ENCODE measurements at places on chromosomes 11 and 22. TPM values are rescaled to one million over a fixed set of nuclear protein-coding genes. Genes with fewer than 3 reads are reported as not detected.

GRCh38 chr11:115618428-115618827 lies 114.2 kb upstream of the CADM1 start:
- no peak overlapping the region for H3K4me3 ChIP-seq
- H3K4me1 ChIP-seq = no peaks in the 10 kb centered on the region
- no peak for DNase-seq

DNA sequence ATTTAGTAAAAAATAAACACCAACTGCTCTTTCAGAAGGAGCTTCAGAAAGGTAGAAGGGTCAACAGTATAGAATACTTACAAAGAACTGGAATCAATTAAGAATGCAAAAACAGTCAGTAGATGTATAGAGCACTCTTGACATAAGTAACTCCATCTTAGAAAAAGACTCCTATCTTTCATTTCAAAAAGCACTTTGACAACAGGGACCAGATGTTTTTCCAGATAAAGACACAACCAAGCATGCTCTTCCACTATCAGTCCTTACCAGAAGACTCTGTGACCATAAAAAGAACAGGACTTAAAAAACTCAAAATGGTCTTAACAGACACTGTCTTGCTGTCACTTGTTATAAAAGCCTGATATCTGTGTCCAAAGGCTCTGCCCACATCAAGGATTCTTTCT lies 5.2 kb downstream of the SLC25A17 start:
- H3K27ac ChIP-seq = no peak overlapping the region
- no peak for DNase-seq
- H3K4me1 ChIP-seq = peaks cover 12% of the 10 kb centered on the region
- no peaks in the 10 kb centered on the region for H3K36me3 ChIP-seq

- no peak overlapping the region for H3K4me3 ChIP-seq
- peak; percentile 38 for DNase-seq
- H3K27me3 ChIP-seq = no peaks in the 10 kb centered on the region
Observed at GRCh38 chr22:24367841-24368240, 59.6 kb upstream of the ADORA2A start.

- peaks cover 46% of the 10 kb centered on the region for H3K4me1 ChIP-seq
- peak overlapping the region; percentile 36 for H3K4me3 ChIP-seq
- H3K27ac ChIP-seq = peak overlapping the region; percentile 93
- peak; percentile 93 for DNase-seq
Observed at GRCh38 chr11:69915151-69915500, 95.9 kb upstream of the FGF3 start.

GRCh38 chr11:117535201-117535849 lies 207.7 kb downstream of the CEP164 start:
- no peaks in the 10 kb centered on the region for H3K36me3 ChIP-seq
- no peak overlapping the region for H3K27ac ChIP-seq
- H3K4me3 ChIP-seq = no peak overlapping the region
- no peaks in the 10 kb centered on the region for H3K4me1 ChIP-seq
- DNase-seq = no peak

DNA sequence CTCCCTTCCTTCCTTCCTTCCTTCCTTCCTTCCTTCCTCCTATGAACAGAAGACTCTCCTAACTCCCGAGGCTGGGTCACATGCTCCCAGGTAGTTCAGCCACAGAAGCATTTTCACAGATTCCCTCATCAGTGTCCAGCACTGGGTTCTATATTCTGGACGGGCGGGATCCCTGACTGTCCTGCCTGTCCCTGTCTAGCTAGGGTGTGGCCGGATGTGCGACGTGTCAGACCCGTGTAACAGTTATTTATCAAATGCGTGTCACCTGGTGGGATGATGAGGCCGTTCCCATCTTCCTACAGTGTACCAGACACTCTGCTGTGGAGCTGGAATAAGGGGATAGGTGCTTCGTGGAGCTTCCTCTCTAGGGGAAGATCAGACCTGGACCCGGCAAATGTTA lies 901.0 kb downstream of the BRD1 start:
- no peaks in the 10 kb centered on the region for H3K4me1 ChIP-seq
- no peak overlapping the region for H3K4me3 ChIP-seq
- H3K36me3 ChIP-seq = no peaks in the 10 kb centered on the region
- DNase-seq = no peak
- no peaks in the 10 kb centered on the region for H3K27me3 ChIP-seq

DNA sequence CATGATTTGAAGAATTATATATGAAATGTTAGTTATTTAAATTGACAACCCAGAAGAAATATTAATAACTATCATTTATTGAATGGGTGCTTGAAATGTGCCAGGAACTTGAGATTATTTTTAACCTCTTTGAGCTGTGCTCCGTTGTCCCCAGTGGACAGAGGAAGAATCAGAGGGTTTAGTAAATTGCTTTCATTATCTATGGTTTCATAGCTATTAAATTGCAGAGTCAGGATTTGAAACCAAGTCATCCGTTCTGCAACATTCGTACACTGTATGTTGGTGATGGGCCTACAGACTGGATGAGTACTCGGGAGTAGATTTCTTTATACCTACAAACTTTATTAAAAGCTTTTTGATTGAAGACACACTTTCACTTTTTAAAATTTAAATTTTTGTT lies 4.9 kb downstream of the HSD17B12 start:
- no peak overlapping the region for H3K27ac ChIP-seq
- DNase-seq = peak; percentile 4
- peaks cover 21% of the 10 kb centered on the region for H3K4me1 ChIP-seq
- no peaks in the 10 kb centered on the region for H3K27me3 ChIP-seq

DNA sequence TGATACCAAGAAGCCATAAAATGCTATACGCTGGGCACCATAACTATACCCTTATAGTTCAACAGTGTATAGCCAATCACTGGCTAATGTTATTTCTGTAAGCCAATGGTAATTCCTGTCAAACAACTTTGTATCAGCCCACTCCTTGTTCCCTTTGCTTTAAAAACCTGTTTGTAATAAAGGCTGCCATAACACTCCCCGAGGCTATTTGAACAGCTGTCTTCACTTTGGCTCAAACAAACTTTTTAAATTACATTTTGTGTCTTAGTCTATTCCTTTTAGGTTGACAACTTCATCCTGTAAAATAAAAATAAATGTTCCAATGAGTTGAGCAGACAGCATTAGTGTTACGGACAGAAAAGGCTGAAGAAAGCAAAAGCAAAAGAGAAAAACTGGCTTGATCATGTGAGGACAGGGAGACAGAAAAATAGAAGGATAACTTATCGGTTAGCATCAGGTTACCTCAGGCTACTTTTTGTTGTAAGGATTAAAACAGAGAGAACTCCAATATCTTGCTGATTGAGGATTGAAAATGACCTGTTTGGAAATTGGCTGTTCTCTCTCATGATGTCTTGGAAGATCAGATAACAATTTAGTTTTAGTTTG lies 95.0 kb downstream of the AASDHPPT start:
- H3K4me1 ChIP-seq = no peaks in the 10 kb centered on the region
- H3K4me3 ChIP-seq = no peak overlapping the region
- no peak overlapping the region for H3K27ac ChIP-seq
- H3K36me3 ChIP-seq = no peaks in the 10 kb centered on the region

DNA sequence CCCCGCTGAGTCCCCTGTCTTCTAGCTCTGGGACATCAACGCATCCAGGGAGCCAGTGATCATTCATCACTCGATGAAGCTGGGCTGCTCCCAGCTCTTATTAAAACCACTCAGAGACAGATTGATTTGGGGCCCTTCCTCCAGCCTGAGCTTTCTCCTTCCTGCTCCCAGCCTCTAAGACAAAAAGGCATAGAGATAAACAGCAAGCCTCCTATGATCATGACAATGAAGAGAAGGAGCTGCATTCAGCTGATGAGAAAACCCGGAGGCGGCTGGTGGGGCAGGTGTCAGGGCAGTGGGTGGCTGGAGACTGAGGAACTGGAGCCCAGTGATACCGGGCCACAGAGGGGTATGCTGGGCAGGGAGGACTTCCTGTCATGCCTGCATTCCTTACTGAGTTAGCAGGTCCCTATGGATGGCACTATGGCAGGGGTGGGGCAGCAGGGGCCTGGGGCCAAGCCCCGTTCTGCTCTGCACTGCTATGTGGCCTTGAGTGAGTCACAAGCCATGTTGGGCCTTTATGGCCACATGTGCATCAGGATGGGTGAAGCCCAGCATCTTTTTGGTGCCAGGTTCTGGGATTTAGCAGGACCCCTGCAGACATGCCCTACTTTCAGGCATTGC lies 20.2 kb downstream of the PVALB start:
- no peak overlapping the region for H3K4me3 ChIP-seq
- no peaks in the 10 kb centered on the region for H3K4me1 ChIP-seq
- no peak overlapping the region for H3K27ac ChIP-seq

- H3K36me3 ChIP-seq = no peaks in the 10 kb centered on the region
- no peak for DNase-seq
- no peaks in the 10 kb centered on the region for H3K27me3 ChIP-seq
- H3K4me1 ChIP-seq = no peaks in the 10 kb centered on the region
Observed at GRCh38 chr11:101478587-101479369, 105.0 kb downstream of the TRPC6 start.

GRCh38 chr11:128492461-128492860 lies 94.9 kb downstream of the ETS1 start:
- H3K4me3 ChIP-seq = no peak overlapping the region
- DNase-seq = no peak
- peak overlapping the region; percentile 16 for H3K27ac ChIP-seq

GRCh38 chr11:12127206-12127898 lies 17.0 kb downstream of the MICAL2 start:
- no peak for DNase-seq
- H3K27me3 ChIP-seq = no peaks in the 10 kb centered on the region
- H3K36me3 ChIP-seq = peaks cover 6% of the 10 kb centered on the region
- no peak overlapping the region for H3K4me3 ChIP-seq
- 0 out of 2 replicates have a peak overlapping the region, but pooled peaks have one; percentile 84 for H3K27ac ChIP-seq

DNA sequence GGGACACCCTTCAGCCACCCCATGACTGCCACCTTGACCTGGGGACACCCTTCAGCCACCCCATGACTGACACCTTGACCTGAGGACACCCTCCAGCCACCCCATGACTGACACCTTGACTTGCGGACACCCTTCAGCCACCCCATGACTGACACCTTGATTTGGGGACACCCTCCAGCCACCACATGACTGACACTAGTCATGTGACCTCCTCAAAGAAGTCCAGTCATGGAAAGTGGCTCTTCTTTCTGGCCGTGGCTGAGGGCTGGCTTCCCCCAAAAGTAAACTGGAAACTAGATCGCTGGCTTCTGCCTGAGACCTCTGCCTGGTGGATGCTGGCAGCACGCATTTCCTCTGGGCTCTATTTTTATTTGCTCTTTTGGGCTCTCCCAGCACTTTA lies 28.4 kb downstream of the ARFGAP2 start:
- no peak overlapping the region for H3K4me3 ChIP-seq
- H3K36me3 ChIP-seq = no peaks in the 10 kb centered on the region
- H3K27me3 ChIP-seq = no peaks in the 10 kb centered on the region
- no peak for DNase-seq
- H3K4me1 ChIP-seq = 0 out of 2 replicates have a peak, but pooled peaks cover 2% of the 10 kb centered on the region

DNA sequence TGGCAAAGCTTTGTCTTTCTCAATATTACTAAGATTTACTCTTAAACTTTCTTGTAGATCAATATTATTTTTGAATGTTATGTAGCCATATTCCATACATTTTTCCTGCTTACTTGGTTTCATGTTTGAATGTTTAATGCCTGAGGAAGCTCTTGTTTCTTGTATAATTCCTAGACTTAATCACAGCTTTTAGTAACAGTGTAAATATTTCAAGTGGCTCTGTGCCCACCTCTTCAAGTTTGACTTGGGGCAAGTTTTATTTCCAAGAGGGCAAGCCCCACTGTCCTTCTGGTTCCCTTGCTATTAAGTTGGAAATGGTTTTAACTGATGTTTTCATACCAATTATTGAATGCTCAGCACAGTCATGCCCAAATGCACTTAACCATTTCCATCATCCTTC lies 1004.1 kb downstream of the OPCML start:
- H3K27me3 ChIP-seq = no peaks in the 10 kb centered on the region
- no peaks in the 10 kb centered on the region for H3K36me3 ChIP-seq
- H3K4me3 ChIP-seq = no peak overlapping the region
- H3K4me1 ChIP-seq = no peaks in the 10 kb centered on the region
- H3K27ac ChIP-seq = no peak overlapping the region
- DNase-seq = no peak

DNA sequence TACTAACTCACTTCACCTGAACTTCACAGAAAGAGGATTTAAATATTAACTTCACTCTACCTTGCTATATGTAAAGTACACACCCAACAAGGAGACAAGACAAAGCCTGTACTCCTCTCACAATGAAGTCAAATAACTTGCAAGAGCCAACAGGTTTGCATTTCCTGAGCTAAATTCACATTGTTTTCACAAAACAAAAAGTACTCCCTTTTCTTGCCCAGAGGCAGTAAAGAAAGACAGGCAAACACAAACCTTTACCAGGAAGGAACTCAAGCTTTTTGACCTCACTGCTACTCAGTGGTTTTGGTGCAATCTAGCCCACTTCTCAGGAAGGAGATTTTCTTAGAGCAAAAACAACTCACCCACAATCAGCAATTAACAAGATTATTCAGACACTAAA lies 15.7 kb downstream of the USP28 start:
- H3K27ac ChIP-seq = no peak overlapping the region
- peaks cover 3% of the 10 kb centered on the region for H3K4me1 ChIP-seq
- H3K27me3 ChIP-seq = no peaks in the 10 kb centered on the region
- no peak for DNase-seq

DNA sequence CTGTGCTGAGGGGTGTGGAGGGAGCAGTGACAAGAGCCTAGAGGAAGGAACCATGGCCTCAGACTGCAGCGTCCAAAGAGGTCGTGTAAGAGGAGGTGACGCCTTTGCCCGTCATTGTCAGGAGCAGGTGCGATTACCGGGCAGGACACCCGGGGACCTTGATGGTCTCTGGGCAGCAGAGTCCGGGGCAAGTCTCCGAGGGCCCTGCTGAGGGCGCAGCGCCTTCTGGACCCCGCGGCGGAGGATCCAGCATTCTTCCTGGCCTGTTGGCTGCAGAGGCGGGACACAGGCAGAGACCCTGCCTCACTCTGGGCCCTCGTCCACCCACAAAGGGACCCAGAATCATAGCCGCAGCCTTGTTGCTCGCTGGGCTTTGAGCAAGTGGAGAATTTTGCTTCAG lies 1168.8 kb downstream of the BRD1 start:
- H3K27me3 ChIP-seq = no peaks in the 10 kb centered on the region
- H3K36me3 ChIP-seq = no peaks in the 10 kb centered on the region
- H3K4me3 ChIP-seq = no peak overlapping the region
- DNase-seq = no peak
- H3K27ac ChIP-seq = no peak overlapping the region

GRCh38 chr11:78370406-78371172 lies 47.0 kb downstream of the GAB2 start:
- H3K27ac ChIP-seq = no peak overlapping the region
- H3K4me1 ChIP-seq = peaks cover 14% of the 10 kb centered on the region
- no peaks in the 10 kb centered on the region for H3K36me3 ChIP-seq
- no peak for DNase-seq
- no peaks in the 10 kb centered on the region for H3K27me3 ChIP-seq

GRCh38 chr22:35547987-35548721 lies 7.5 kb downstream of the RASD2 start:
- H3K27ac ChIP-seq = no peak overlapping the region
- no peak for DNase-seq
- H3K4me3 ChIP-seq = no peak overlapping the region
- H3K27me3 ChIP-seq = no peaks in the 10 kb centered on the region
- no peaks in the 10 kb centered on the region for H3K4me1 ChIP-seq

GRCh38 chr11:48022445-48022844 lies 42.1 kb downstream of the PTPRJ start:
- no peaks in the 10 kb centered on the region for H3K36me3 ChIP-seq
- no peaks in the 10 kb centered on the region for H3K4me1 ChIP-seq
- no peak overlapping the region for H3K4me3 ChIP-seq
- DNase-seq = no peak
- no peaks in the 10 kb centered on the region for H3K27me3 ChIP-seq
- H3K27ac ChIP-seq = no peak overlapping the region

The IL17REL gene
- 0.04 TPM for total RNA-seq

The RAB30 gene
- 8.2 TPM for total RNA-seq

The FJX1 gene
- total RNA-seq = 97.1 TPM

The APOC3 gene
- total RNA-seq = not detected

The GTF2H1 gene
- 32.7 TPM for total RNA-seq

The ACCS gene
- total RNA-seq = 3.8 TPM

The SLC17A6 gene
- not detected for total RNA-seq

The RBMXL2 gene
- total RNA-seq = 0.15 TPM

The RTL10 gene
- total RNA-seq = 12.2 TPM

The CRACR2B gene
- 10.6 TPM for total RNA-seq

The TMEM86A gene
- total RNA-seq = 1.6 TPM

Measured in PC-3 (cell line).